ENCODE measurements at places on chromosomes 13 and 19.

GRCh38 chr13:112773601-112774447 is 84.0 kb downstream of the ATP11A start:
- no peak for DNase-seq

- no peak for DNase-seq
Measured at GRCh38 chr13:30409886-30410704, 12.2 kb upstream of the UBE2L5 start.

GRCh38 chr13:101341464-101341863 is 74.8 kb downstream of the NALCN start:
- DNase-seq, result no peak

DNA sequence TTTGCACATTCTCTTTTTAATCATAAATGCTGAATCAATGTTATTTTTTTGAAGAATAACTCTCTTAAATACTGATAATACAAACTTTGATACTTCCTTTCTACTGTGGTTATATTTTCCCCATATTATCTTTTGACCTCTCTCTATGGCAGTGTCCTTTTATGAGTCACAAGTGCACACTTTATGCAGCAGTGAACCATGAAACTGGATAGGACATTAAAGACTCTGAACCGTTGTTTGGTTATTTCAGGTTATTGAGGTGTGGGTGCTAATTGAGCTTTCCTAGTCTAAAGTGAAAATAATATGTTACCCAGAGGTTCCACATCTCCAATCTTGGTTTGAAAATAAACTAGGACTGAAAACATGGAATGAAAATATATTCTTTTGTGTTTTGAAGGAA is 71.4 kb downstream of the DGKH start:
- DNase-seq, result no peak

DNA sequence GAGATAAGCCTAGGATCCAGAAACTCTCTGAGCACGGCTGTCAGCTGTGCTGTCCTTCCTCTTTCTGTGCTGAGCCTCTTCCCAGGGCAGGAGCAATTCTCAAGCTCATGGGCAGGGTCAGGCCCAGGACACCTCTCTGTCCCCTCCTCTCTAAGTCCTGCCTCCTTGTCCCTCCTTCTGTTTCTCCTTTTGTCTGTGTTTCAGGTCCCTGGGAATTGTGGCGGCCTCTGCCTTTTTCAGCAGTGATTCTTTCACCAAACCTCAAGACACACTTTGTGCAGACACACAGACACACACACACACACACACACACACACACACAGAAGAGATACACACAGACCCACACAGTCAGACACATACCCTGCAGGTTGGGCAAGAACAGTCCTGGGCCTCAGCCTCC is at the start of gene PSG1:
PSG1 (minus strand) TSS at position 101 of the 400 bp plus-strand sequence. CDS start 132 bp downstream, outside the sequence.
- DNase-seq, result no peak

- DNase-seq, result no peak
Measured at GRCh38 chr13:52713894-52714293, 25.7 kb downstream of the CNMD start.

GRCh38 chr19:44580366-44580895 is 32.9 kb upstream of the IGSF23 start:
- no peak for DNase-seq

DNA sequence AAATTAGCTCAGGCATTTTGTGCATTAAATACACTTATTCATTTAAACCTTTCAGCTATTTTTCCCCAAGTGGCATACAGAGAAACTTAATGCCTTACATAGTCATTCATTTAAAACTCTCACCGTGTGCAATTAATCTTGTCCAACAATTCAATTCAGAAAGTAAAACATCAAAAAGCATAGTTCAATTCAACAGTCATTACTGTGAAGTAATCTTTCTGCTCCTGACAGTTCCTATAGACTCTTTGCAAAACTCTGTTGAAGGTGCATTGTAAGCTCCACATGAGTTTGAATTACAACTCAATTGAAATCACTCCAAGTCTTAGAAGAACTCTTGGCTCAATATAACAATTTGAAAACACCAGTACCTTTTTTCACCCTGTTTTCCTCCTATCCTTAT is 228.3 kb downstream of the DACH1 start:
- peak; percentile 5 for DNase-seq

- DNase-seq, result no peak
Measured at GRCh38 chr13:74761801-74762757, 627.9 kb upstream of the KLF12 start.

GRCh38 chr13:29878101-29878500 is 27.7 kb upstream of the UBL3 start:
- DNase-seq, result no peak

GRCh38 chr19:4602915-4603314 is 36.4 kb upstream of the TNFAIP8L1 start:
- no peak for DNase-seq

DNA sequence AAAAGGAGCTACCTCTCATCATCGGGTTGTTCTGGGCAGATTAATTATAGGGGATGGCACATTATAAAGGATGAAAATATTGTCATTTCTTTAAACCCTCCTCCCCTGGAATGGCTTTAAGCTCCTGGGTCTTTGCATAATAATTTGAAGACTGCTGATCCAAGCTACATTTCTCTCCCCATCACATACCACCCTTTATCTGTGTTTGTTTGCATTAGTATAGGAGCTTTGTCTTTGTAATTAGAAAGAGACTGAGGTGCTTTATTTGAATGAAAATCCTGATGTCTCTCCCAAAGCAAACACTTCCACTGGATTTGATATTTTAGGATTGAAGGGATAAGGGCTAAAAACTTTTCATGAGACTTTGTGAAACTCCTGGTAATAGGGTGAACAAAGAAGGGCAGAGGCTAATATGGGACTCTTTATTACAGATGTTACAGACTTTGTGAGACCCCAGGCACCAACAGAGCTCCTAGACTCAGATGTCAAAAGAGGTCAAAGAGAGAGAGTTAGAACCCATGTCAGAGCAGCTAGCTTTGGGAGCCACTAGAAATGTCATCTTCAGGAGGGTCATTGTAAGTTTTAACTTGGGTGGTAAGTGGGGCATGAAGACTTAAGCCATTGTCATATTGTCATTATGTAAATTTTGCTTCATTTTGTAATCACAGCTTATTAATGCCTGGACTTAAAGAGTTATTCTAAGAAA is 75.3 kb upstream of the RXFP2 start:
- DNase-seq, result no peak

Measured in NCI-H524 (cell line).